ENCODE measurements at places on chromosomes 6 and 20. TPM values are rescaled to one million over a fixed set of nuclear protein-coding genes. Genes with fewer than 3 reads are reported as not detected.
A peak's percentile ranks its signal among the peaks of the same experiment; 100 is the strongest.

- no peak for DNase-seq
Observed at GRCh38 chr20:59309218-59309617, 8.8 kb downstream of the EDN3 start.

Gene ITPA
- total RNA-seq = 24.6 TPM

- peak; percentile 10 for DNase-seq
Observed at GRCh38 chr6:168851460-168852375, 401.9 kb downstream of the THBS2 start.

DNA sequence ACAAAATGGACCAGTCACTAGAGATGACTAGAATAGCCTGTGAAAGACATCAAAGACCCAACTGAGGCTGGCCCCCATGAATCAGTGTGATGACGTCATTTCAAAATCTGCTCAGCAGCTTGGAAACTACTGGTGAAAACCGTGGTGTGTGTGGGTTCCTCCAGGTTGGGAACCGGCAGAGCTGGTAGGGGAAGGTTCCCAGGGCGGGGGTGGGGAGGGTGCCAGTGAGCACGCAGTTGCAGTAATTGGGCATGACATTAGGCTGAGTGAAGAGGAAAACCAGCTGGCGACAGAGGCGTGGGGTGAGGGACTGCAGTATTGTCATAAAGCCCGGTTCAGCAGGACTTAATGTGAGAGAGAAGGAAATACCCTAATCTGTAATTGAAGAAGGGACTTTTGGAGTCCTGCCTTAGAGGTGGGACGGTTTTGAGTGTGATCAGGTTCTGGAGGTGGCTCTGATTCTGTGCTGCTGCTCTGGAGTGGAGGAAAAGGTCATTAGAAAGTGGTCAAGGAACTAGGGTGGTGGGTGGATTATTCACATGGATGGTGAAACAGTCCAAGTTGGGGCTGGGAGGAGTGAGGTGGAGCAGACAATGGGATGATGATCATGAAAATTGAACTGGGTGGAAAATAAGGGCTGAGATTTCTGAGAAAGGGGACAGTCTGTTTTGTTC, 52.0 kb upstream of the MTHFD1L start:
- DNase-seq = peak; percentile 33

Gene RBM24
- total RNA-seq = 3.1 TPM

Gene ELOVL4
- total RNA-seq = 1.4 TPM

DNA sequence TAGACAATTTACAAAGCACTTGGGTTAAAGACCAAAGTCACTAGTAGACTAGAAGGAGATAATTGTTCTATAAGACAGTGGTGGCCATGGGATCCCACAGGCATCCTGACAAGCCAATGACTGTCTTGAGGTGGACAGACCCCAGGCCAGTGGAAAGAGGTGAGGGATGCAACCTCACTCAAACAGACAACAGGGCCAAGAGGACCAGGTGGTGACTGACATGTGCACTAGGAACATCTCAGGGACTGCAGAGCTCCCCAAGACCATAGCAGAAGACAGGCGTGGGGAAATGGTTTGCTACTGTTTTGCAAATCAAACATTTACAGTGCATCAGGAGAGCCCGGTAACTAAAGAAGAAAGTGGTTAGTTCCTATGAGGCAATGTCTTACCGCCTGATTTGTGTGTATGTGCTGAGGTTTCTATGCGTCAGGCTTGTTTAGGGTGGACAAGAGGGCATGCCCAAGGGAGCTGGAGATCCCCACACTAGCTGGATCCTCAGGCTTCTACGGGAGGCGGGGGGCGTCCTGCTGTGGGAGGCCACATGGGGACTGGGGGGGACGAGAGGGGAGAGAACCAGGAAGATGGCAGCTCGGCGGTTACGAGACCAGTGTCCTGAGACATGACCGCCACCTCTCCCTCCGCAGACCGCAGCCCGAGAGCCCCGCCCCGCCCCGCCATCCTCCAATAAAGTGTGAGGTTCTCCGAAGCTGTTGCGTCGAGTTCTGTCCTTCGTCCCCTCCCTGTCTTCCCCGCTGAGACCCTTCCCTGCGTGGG, 623 bp upstream of the MRPS26 start:
- peak; percentile 42 for DNase-seq

Data from renal cortical epithelial cell (primary cell).